ENCODE measurements at places on chromosomes 3 and 15. TPM values are rescaled to one million over a fixed set of nuclear protein-coding genes. Genes with fewer than 3 reads are reported as not detected.

DNA sequence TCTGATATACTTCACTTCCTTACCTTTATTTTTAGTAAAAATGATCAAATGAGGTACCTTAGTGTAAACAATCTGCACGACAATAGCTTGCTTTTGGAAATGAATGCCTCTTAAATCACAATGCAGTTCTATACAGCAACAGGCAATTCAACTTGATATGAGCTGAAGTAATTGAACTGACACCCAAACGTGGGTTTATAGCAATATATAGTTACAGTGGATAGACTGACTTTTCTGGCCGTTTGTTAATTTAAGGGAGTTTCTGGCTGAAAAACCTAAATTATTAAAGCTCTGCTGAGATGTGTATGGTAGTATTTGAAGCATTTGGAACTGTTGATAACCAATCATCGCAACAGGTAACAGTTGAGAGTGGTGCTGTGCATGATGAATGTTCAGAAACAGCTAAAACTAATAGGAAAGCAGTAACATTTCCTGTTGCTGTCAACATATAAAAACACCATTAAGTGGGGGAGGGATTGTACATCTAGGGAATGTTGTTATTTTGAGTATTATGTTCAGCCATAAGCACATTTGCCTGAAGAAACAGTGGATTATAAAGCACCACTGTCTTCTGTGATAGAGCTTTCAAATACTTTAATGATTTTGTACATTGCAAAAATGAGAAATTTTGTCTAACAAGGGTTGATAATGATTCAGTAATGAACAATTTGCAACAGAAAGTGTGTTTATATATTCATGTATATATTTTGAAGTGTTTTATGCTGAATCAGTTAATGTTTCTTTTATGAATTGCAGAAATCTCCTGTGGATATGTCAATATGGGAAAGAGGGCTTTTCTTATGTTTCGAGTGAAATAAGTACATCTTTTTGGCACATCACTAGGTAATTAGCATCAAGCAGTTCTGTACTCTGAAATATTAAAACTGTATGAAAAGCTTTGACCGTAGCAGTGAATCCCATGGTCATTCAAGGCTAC lies 176.1 kb downstream of the TCF12 start:
- no peak for DNase-seq

The NOX5 gene
- not detected for total RNA-seq

DNA sequence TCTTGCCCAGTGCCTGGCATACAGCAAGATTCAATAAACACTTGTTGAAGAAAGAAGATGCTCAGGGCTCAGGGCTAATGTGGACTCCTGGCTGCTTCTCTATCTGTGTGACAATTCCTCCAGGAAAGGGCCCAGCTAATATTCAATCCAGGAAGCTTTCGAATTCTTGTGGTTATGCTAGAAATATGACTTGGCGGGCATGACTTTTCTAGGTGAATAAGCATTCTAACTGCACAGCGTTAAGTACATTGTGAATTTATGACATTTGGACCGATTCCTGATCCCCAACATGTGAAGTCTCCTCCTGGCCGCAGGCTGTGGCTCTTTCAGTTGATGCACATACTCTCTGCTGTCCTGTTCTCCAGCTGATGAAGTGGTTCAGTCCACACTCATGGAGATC lies 117.0 kb downstream of the IMPG2 start:
- no peak for DNase-seq

The ZBBX gene
- not detected for total RNA-seq

DNA sequence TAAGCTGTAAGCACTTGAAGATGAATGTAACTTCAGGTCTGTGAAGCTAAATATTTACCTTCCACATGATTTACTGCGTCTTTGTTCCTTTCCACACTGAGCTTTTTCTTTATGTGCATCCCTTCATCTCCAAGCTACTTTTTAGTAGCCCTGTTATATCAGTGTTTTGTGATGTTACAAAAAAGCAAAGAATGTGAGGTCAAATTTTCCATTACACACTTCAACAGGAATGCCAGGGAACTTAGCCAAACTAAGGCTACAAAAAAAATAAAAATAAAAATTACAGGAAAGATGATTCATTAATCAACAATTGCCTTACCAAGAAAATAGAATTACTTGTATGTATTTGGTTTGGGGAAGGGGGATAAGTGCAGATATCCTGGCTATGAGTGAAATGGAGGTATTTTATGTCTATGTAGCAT lies 73.0 kb downstream of the FILIP1L start:
- DNase-seq = no peak

The TMEM207 gene
- not detected for total RNA-seq

The CAPN7 gene
- 61.2 TPM for total RNA-seq

The GADL1 gene
- not detected for total RNA-seq

GRCh38 chr15:90812958-90813265 lies 55.5 kb upstream of the FURIN start:
- no peak for DNase-seq

The SI gene
- total RNA-seq = not detected

The AADACL2 gene
- not detected for total RNA-seq

DNA sequence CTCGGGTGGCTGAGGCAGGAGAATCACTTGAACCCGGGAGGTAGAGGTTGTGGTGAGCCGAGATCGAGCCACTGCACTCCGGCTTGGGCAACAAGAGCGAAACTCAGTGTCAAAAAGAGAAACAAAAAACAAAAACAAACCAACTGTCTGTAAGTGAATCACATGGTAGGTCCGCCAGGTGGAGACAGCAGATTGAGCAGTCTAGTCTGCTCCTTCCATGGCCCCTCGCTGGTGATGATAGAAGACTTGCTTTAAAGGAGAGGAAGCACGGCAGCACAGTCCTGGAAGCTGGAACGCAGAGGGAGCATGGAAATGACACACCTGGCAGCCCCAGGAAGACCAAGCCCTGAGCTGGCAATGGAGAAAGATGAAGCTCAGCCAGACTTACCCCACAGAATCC lies 31.4 kb upstream of the MGLL start:
- DNase-seq = no peak

DNA sequence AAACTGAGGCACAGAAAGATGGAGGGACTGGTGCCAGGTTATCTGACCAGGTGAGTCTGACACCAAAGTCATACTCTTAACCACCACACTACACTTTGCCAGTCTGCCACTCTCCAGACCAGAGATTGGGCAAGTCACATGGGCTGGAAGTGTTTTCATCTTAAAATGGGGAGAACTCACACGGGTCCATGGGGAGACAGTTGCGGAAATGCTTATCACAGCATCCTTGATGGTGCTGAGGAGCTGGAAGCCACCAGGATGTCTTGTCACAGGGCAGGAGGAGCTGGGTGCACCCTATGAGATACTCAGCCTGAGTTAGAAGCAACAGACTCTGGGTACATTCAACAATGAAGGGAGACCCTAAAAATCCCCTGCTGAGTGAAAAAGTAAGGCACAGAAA lies 4.8 kb downstream of the GALNT15 start:
- DNase-seq = no peak

DNA sequence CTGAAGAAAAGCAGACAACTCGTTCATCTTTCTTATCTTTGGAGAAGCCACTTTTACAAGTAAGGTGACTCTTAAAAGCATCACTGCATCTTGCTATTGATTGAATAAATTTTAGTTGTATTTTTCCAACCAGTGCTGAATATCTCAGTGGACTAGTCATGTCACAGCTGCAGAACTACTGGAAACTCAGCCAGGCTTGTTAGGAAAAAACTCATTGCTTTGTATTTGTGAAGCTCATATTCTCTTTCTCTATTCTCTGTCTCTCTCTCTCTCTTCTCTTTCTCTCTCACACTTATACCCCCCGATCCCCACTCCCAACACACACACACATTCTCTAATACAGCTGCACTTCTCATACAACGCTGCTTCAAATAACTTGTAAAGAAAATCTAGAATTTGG lies 104.3 kb downstream of the WDR76 start:
- DNase-seq = no peak

- DNase-seq = no peak
Measured at GRCh38 chr3:107421170-107421792, 44.0 kb downstream of the CCDC54 start.

DNA sequence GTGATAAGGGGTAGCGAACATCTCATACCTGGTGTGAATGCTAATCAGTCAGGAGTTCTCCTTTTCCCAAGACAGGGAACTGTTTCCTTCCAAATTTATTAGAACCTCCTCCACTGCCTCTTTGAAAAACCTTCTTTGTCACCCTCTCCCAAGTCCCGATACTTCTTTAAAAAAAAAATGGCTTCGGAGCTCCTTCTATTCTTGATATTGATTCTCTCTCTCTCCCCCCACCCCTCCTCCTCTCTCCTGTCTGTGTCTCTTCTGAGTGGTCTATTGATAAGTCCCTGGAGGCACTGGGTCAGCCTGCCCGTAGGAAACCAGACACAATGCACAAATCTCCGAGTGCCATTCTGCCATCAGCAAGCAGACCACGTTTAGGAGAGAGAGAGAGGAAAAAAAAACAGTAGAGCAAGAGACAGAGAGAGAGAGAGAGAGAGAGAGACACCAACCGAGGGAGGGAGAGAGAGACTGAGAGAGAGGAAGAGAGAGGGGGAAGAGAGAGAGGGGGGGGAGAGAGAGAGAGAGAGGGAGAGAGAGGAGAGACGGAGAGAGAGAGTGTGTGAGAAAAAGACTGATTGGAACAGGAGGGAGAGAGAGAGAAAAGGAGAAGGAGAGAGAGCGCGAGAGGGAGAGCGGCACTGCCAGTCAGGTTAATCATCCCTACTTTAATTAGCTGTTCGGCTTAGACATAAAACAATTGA lies 160.9 kb downstream of the TIGIT start:
- no peak for DNase-seq

The TUSC7 gene
- not detected for total RNA-seq

DNA sequence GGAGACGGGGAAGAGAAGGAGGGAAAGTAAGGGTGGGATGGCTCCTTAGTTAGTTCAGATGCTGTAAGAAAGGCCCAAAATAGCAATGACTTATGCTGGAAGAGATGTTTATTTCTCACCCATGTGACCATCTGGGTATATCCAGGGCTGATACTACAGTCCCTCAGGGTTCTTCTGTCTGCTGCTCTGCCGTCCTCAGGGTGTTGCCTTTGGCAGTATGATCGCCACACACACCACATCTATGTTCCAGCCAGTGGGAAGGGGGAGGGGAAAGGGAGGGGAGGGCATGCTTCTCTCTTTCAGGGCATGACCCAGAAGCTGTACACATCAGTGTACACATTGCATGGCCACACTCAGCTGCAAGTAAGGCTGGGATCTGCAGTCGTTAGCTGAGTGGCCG lies 10.2 kb downstream of the CD276 start:
- no peak for DNase-seq

GRCh38 chr3:63365671-63366070 lies 87.6 kb downstream of the SYNPR start:
- no peak for DNase-seq

DNA sequence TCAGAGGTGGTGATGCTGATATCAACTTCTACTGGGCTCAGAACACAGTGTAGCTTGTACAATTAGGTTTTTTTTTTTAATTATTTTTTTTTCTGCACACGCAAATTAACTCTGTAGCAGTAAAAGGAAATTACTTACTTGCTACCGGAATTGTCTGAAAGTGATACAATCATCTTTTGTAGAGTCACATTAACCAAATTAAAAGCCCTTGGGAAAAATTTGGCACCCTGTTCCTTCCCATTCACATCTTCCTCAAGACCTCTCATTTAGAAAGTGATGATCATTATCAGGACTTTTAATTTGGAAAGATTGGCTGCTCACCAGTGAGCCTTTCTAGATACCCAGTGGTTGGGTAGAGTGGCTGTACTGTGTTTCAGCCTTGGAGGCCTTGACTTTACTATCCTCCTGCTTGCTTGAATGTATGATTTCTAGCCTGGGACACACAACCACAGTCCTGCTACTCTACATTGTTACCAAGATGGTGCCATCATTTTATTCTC lies 158.3 kb downstream of the ECT2 start:
- no peak for DNase-seq

The PARP16 gene
- 13.8 TPM for total RNA-seq

GRCh38 chr3:38127611-38128302 lies 9.2 kb downstream of the ACAA1 start:
- DNase-seq = no peak

The EOMES gene
- total RNA-seq = 0.55 TPM

The HIGD2B gene
- total RNA-seq = not detected

The ESYT3 gene
- total RNA-seq = 0.40 TPM

- DNase-seq = no peak
Measured at GRCh38 chr3:17894434-17895060, 152.1 kb upstream of the TBC1D5 start.

DNA sequence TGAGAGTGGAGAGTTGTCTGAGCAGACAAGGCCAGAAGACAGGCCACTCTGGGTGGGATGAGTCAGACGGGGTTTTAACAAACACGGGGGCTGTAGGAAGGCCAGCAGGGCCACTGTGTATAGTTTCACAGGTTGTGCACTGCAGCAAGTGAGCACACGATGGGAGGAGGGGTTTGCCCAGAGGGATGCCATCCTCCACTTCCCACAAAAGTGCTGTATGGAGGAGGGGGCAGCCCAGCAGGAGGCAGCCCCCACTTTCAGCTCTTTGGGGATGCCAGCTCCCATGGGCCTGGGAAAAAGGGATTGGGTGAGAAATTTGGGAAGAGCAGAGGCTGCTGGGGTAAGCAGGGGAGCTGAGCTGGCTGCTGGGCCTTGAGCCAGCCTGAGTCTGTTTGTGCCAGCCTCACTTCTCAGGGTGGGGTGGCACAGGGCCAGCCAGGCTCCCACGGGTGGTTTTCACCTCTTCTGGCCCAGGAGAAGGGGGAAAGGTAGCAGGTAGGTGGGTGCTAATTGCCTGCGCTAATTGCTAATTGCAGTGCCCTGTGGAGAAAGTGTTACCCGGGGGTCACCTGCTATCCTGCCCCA lies 6.7 kb downstream of the ZBTB47 start:
- no peak for DNase-seq

The CAMP gene
- total RNA-seq = not detected
